ENCODE measurements at places on chromosomes 3 and 15.

- DNase-seq: no peak
Observed at GRCh38 chr3:89851974-89852621, 744.7 kb downstream of the EPHA3 start.

GRCh38 chr3:171747223-171747920 is 62.9 kb downstream of the PLD1 start:
- DNase-seq: no peak

- DNase-seq: no peak
Observed at GRCh38 chr3:134666466-134666865, 15.6 kb upstream of the KY start.

DNA sequence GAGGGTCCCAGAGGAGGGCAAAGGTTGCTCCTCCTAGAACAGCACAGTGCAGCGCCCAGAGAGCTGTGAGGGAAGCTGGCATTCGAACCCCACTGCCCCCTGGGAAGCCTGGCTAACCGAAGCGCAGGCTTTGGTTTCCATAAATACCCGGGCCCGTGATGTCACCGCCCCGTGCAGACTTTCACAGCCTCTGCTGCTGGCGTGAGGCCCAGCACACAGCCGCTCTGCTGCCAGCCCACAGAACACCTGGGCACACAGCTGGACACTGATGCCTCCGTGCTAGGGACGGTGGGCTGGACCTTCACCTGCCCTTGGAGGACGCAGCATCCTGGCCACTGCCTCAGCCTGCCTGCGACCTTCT is 1.0 kb downstream of the IQSEC1 start:
- no peak for DNase-seq

All from mesenteric fat pad (tissue), 1 donor.